Suppressor macrophage treated with lipopolysaccharide for 1 hour (primary cell): ENCODE measurements at places on chromosomes 16 and 17.
A peak's percentile ranks its signal among the peaks of the same experiment; 100 is the strongest.

DNA sequence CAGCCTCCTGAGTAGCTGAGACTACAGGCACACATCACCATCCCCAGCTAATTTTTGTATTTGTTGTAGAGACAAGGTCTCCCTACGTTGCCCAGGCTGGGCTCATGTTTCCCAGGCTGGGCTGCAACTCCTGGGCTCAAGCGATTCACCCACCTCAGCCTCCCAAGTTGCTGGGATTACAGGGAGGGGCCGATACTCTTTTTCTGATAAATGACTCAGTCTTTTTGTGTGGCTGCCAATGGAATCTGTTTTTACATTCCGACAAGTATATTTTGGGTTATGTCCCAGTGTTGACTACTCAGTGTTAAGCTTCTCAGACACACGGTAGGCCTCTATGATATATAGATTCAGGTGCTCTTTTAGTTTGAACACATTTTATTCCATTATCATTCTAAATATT lies 58.1 kb downstream of the SLFN11 start:
- no peak for DNase-seq

GRCh38 chr17:67490471-67490870 lies 113.4 kb downstream of the PITPNC1 start:
- no peak for DNase-seq

DNA sequence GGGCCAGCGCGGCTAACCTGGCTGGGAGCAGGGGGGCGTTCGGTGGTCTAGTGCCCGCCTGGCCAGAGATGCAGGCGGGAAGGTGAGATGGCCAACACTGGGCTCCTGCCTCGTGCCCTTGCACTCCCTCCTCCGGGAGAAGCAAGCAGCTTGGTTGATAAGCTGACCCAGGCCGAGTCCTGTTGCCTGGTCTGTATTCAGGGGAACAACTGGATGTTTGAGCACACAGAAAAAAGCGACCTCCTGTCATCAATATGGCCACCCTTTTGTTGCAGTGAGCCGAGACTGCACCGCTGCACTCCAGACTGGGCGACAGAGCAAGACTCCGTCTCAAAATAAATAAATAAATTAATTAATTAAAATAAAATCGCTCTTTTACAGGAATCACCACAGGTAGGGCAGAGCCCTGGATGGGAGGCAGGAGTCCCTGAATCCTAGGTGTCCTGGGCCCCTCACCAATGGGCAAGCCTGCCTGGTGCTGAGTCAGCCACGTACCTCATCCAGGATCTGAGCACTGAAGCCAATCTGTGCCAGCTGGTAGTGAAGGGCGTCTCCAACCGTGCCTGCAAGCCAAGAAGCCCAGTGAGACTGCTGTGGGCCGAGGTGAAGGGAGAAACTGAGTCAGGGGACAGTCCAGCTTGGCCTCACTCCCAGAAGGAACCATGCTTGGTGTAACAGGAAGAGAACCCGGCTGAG lies 31.8 kb downstream of the HASPIN start:
- DNase-seq, result no peak

DNA sequence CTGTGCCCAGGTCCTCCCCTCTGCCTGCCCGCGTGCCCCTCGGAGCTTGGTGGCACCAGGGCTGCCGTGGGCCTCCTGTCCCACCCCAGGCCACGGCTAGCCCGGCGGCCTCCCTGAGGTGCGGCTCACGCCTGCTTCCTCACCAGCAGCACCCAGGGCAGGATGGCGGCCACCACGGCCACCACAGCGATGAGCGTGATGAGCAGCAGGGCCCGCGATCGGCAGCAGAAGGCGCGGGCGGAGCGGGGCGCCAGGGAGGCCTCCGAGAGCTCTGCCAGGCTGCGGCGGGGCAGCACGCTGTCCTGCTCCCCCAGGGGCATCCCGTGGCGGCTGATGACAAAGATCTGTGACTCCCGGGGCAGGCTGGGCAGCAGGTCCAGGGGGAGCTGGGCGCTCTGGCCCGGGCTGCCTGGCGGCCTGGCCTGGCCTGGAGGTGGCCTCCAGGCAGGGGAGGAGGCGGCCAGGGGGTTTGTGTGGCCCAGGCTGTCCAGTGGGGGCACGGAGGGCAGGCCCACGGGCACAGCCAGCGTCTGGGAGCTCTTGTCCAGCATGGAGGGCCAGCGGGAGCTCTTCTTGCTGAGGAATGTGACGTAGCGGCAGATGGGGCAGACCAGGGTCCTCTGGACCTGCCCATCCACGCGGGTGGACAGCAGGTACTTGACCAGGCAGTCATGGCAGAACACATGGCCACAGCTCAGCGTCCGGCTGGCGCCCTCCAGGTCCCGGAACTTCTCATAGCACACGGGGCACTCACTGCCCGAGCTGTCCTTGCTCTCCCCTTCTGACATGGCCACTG lies 4.8 kb downstream of the RNF222 start:
- no peak for DNase-seq

GRCh38 chr16:64172652-64173051 lies 949.2 kb downstream of the CDH11 start:
- no peak for DNase-seq

DNA sequence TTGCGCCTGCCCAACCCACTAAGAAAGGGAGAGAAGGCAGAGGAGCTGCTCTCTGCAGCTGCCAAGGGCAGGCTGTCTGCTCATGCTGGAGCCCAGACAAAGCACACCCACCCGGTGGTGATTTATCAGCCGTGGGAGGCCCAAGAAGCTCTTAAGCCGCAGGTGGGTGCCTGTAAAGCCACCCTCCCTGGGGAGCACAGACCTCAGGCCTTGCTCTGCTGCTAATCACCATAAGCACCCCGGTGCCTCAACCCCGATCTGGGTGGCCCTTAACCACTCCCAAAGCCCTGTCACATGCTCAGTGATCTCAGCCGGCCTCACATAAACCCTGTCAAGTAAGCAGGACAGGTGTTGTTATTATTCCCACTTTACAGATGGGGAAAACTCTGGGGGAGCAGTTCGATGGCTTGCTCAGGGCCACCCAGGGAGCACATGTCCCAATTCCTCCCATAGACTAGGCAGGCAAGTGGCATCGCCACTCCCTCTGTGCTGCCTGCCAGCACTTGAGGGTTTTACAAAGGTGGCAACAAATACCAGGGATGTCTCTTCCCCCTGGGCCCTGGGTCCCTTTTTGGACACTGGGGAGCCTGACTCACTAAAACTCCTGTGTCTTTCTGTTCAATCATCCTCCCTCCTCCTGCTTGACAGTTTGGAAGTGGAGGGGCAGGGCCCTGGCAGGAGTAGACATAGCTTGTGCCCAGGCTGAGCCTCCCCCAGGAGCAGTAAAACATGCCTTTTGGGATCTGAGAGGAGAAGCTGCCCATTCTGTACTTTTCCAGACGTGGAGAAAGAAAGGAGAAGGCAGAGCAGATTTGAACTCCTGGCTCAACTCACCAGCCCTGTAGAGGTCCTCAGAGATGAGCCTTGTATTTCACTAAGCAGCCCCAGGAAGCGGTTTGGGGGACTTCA lies 299.3 kb downstream of the SOX9 start:
- DNase-seq, result no peak

GRCh38 chr16:73531021-73531420 lies 483.1 kb upstream of the ZFHX3 start:
- no peak for DNase-seq

DNA sequence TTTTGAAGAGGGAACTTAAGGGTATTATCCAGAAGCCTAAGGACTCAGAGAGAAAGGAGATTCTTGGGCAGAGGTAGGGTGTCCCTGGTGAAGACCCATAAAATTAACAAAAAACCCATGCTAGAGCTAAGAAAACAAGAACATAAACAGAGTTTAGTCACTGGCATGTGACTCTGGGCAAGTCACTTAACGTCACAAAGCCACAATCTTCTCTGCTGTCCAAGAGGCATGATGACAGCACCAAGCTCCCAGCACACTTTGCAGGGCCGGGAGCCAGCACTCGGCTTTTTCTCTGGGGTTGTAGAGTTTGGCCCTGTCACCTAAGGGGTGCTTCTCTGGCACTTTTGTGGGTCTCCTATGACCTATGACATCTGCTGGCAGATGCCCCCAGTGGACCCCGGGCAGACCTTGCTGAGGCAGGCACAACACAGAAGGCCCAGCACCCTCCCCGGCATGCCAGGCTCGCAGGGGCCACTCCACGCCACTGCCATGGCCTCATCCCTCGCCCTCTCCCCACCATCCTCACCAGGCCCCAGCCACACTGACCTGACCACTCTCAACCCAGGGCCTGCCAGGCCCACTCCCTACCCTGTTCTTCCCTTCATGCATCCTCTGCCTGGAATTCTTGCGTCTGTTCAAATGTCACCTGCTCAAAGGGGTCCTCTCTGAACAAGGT lies 69.8 kb downstream of the DYNLRB2 start:
- peak; percentile 77 for DNase-seq

GRCh38 chr16:84449156-84450140 lies 55.0 kb downstream of the MEAK7 start:
- no peak for DNase-seq

DNA sequence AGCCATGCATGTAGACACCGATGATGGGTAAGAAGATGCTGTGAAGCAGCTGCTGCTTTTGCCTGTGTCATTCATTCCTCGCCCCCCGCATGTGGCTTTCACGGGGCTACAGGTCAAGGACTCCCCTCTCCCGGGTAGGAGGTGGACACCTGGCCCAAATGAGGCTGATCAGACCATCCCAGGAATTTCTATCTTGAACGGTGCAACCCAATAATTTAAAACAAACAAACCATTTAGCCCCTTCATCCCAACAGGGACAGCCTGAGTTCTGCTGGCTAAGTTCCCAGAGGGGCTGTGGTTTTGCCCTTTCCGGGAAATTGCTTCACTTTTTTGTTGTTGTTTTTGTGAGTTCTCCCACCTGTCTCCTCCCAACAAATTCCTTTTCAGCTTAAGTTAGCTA lies 137.7 kb upstream of the CDH5 start:
- DNase-seq, result no peak

GRCh38 chr17:4836221-4836620 lies 3.1 kb downstream of the MINK1 start:
- DNase-seq, result no peak

GRCh38 chr16:68227850-68228553 lies 7.9 kb downstream of the ESRP2 start:
- DNase-seq, result no peak

- DNase-seq, result no peak
Measured at GRCh38 chr17:66963909-66964771, at the start of gene CACNG4. TSS of gene CACNG4 (plus strand) at chr17:66964707. CDS start at chr17:66964912, 205 bp downstream.

- DNase-seq, result no peak
Measured at GRCh38 chr17:5631958-5632590, 47.8 kb upstream of the NLRP1 start.

DNA sequence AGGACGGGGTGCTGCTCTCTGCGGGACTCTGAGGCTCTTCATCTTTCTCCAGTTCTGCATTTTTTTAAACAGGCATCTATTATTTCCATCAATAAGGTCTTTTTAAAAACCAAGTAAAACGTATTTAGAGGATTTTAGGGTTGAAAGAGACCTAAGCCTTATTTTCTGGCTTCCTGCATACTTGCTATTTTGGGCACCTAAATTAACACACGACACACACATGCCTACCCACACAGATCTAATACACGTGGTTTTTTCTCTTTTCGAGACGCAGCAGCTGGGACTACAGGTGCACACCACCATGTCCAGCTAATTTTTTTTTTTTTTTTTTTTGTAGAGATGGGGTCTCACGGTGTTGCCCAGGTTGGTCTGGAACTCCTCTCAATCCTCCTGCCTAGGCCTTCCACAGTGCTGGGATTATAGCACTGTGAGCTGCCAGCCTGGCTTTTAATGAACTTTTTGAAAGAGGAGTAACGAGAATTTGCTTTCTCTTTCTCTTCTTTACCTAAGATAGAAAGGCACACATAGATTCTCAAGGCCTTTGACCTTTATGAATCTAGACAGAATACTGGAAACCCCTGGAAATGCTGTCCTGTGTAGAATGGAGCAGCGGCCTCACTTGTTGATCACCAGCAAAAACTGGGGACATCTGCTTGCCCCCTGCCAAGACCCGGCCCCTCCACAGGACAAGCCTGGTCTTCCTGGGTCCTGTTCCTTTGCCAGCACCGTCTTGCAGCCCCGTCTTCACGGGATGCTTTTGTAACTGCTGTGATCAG lies 13.8 kb downstream of the DNAAF8 start:
- no peak for DNase-seq

DNA sequence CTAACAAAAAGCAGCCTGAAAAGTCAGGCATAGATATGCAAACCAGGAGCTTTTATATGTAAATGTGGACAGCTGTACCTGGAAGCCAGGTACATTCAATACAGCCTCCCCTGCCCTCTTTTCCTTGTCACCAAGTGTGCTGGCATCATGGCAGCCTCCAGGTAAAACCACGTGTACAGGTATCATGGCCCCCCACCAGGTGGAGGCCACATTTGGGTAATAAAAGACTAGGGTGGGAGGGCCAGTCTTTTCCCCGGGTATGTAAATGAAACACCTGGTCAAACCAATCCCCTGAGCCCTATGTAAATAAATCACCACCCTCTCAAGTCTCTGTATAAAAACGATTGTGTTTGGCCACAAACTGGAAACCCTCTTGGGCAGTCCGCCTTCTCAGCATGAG lies 226.4 kb upstream of the GOT2 start:
- no peak for DNase-seq
